ENCODE measurements at places on chromosomes 1 and 21.

DNA sequence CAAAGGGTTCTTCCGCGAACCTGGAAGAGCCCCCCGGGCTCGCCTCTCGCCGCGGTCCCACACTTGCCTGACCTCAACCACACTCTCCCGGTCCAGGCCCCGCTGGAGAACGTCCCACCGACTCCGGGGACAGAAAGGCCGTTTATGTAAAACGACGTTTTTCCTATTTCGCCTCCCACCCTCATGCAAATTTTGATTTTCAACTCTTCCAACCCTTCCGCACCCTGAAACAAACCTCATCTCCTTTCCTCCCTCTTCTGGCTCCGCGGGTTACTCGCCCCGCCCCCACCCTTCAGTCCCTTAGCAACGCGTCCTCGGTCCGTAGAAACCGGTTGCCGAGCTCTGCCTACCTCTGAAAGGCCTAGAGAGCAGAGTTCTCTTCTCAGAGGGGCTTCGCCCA lies at the start of gene C1orf141:
C1orf141 (minus strand) TSS at position 276 of the 400 bp plus-strand sequence. CDS start 7,730 bp downstream, outside the sequence.
- DNase-seq: no peak

DNA sequence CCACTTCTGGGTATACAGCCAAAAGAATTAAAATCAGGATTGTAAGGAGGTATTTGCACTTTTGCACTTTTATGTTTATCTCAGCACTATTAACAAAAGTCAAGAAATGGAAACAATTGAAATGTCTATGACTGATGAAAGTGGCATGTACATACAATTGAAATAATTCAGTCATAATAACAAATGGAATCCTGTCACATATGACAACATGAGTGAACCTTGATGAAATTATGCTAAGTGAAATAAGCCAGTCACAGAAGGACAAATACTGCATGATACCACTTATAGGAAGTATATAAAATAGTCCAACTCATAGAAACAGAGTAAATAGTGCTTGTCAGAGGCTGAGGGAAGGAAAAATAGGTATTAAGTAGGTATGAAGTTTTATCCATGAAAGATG lies 3.4 kb upstream of the SPTA1 start:
- DNase-seq: no peak

DNA sequence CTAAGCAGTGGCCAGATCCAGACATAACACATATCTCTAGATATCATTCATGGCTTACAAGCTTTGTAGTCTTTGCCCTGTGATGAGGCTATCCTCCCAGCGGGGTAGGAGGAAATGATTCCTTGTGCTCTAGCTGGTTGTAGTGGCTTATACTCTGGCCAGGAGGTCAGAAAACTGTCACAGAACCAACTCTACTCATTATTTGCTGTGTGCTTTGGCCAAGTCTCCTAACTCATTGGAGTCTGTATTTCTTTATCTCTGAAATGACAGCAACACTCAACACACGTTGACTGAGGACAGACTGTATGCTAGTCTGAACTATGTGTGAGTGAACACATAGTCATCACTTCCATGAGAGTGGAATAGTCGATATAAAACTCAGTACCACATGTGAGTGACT lies 116.7 kb upstream of the F3 start:
- DNase-seq: no peak

DNA sequence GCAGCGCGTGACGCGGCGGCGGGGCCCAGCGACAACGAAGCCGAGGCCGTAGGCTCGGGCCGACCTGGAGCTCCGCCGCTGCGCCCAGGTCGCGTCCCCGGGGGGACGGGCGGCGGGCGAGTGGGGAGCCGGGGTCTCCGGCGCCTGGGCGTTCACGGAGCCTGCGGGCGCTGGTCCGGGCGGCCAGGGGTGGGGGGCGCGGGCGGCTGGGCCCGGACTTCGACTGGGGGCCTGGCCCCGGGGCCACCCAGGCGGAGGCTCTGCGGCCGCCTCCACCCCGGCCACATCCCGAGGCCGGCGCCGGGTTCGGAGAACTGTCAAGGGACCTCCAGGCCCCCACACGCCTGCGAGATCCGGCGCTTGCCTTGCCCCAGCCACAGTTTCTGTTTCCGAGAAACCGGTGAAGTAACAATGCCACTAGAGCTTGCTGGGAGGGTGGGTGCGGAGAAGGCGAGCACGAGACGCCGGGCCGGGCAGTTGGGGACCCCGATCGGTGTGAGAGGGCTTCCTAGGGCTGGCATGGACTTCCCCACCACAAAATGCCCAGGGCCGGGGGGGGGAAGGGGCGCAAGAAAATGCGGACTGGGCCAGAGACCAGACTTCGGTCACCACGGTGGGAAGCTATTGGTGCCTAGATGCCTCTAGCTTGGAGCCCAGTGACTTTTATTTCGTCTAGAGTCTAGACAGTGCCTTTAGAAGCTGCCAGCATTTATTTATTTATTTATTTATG lies 501 bp downstream of the FBXO6 start:
- DNase-seq: no peak

- DNase-seq: no peak
These were observed 25.6 kb downstream of the S100A10 start for GRCh38 chr1:151968058-151968457.

DNA sequence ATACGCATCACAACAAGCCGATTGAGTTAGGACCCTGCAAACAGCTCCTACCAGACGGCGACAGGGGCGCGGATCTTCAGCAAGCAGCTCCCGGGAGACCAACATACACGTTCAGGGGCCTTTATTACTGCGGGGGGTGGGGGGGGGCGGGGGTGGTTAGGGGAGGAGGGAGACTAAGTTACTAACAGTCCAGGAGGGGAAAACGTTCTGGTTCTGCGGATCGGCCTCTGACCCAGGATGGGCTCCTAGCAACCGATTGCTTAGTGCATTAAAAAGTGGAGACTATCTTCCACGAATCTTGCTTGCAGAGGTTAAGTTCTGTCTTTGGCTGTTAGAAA lies 162.0 kb downstream of the RUNX1 start:
- no peak for DNase-seq

- DNase-seq: no peak
These were observed 85.4 kb upstream of the CD53 start for GRCh38 chr1:110787328-110788071.

- no peak for DNase-seq
These were observed 3.2 kb upstream of the XPR1 start for GRCh38 chr1:180628646-180629045.

DNA sequence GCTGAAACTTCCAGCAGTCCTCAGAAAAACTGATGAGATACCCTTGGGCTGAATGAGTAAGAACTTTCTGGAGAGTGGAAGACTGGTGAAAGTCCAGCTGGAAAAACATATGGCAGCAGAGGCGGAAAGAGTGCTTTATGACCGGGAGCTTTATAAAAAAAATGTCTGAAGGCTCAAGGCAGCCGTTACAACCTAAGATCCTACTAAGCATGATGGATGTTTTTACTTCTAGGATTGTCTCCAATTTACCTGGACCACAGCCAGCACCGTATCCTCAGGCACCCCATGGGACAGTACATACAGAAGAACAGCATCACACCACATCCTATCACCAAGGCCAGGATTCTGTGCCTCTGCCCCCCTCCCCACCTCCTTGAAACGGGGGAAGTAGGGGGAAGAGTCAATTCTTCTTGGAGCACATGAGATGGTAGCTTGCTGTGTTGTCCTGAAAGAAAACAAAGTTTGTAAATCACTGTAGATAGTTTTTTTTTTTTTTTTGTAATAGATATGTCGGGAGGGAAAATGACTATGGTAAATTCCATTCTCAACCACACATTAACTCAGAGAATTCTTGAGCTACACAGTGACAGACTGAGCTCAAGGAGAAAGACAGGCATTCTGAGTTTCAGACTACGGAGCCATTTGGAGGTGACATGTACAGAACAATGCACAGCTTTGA lies 11.8 kb upstream of the IRF2BP2 start:
- peak; percentile 59 for DNase-seq

- DNase-seq: no peak
These were observed 180.4 kb downstream of the FOXD2 start for GRCh38 chr1:47618222-47618720.

- DNase-seq: no peak
These were observed 239.8 kb downstream of the TRABD2B start for GRCh38 chr1:47757226-47757975.

GRCh38 chr21:26572076-26572701 lies 897 bp downstream of the CYYR1 start:
- DNase-seq: no peak

DNA sequence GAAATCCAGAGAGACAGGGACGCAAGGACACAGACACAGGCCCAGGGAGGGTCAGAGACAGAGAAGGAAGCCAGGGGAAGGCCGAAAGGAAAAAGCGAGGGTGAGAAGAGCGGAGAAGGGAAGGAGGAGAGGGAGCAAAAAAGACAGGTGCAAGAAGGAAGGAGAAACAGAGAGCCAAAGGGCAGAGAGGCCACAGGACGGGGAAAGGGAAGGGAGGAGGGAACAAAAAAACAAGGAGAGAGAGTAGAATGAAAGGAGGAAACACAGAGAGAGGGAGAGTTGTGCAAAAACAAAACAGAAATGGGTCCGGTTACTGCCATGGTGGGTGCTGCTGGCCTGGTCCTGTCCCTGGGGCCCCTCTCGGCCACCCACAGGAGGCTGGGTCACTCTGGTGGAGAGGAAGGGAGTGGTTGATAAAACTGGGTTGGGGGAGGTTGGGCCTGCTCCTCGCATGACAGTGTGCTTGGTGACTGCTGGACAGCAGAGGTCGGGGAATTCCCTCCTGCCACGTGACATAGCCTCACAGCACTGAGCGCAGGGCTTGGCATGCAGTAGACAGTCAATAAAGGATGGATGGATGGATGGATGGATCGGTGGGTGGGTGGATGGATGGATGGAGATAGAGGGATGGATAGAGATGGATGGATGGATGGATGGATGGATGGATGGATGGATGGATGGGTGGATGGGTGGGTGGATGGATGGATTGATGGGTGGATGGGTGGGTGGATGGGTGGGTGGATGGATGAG lies 64.8 kb downstream of the RAP1GAP start:
- no peak for DNase-seq

DNA sequence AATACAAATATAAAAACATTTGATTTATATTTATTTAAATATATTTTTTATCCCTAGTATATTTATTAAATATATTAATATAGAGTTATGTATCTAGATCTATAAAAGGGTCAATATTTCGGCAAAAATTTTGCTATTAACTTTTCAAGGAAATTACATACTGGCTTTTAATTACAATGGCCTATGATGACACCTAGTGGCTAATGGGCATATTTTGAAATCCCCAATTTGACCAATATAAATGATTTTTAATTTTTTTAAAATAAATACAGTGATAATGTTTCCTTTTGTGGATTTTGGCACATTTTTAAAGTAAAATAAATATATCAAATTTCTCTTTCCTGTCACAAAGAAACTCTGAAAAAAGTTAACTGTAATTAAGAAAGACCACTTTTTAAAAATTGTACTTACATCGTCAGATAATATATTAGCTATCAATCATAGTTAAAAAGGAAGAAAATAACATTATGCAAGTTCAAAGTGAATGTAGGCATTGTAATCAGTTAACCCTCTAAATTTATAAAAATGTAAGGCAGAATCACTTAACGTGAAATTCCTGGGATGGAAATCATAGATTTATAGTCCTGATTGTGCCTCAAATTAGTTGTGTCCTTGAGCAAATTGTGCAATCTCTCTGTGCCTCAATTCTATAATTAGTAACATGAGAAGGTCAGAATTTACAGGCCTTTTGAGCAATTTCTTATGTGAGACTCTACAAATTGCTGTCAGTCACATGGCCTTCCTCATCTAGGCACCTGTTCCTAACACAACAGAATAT lies 25.6 kb upstream of the RGS13 start:
- DNase-seq: no peak

- no peak for DNase-seq
These were observed 76.2 kb upstream of the ANGPTL1 start for GRCh38 chr1:178946855-178947676.

GRCh38 chr1:53396573-53397268 lies 62.5 kb upstream of the DMRTB1 start:
- no peak for DNase-seq

GRCh38 chr1:230855886-230856285 lies 12.4 kb downstream of the C1orf198 start:
- DNase-seq: no peak

DNA sequence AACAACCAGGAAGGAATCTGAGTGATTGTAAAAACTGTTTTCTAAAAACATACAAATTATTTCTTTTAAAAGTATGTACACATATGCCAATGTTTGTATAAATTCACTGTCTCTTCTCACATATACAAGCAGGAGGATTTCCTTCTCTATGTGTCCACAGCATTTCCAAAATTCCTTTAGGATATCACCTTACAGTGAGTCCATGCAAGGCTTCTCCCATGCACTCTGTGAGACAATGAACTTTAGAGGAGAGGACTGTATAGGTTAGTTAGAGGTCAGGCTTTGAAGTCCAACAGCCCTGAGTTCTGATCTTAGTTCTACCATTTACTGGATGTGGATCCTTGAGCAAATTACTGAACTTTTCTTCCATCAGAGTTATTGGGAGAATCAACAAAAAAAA lies 34.1 kb upstream of the USH2A start:
- no peak for DNase-seq

DNA sequence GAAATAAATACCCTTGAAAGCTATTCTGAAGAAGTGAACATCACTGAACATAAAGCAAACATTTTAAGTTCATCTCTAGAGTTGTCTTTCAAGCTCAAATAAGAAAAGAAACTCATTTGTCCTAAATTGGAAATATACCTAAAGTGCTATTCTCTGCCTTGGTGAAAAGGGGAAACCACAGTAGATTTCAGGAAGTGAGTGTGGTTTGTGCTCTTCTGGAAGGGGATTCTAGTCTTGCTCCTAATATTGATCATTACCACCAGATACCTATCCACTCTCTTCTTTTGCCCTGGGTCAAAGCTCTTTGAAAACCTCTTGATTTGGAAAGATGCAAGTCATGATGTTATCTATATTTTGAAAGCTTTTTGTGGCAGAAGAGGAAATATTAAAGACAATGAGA lies 798.1 kb downstream of the ADGRL2 start:
- DNase-seq: no peak

GRCh38 chr21:40667967-40668366 lies 179.0 kb downstream of the DSCAM start:
- DNase-seq: no peak

GRCh38 chr1:201268604-201269151 lies 14.6 kb upstream of the PKP1 start:
- DNase-seq: peak; percentile 75

- no peak for DNase-seq
These were observed 150.8 kb downstream of the PEX14 start for GRCh38 chr1:10625554-10625953.

Data from DMS 273 treated with DMSO at 0.1 percent for 48 hours (cell line).